ENCODE measurements at places on chromosomes 3 and 15.
A peak's percentile ranks its signal among the peaks of the same experiment; 100 is the strongest.

GRCh38 chr15:70342141-70342540 is 244.4 kb upstream of the TLE3 start:
- no peak for DNase-seq

DNA sequence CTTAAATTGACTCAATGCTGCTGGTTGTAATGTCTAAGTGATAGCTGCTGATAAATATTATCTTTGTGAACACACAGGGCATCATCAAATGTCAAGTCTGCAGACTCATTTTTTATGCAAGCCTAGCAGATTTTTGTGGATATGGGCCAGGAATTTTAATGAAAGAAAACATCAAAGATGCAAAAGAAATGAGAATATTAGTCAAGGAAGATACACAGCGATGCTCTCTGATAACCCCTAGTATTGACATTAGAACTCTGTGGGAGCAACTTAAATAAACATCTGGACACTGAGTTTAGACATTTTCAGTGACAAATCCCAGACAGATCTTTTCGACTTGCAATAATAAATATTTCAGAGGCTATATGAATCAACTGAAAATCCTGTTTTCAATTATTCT is 28.3 kb downstream of the POLR2M start:
- DNase-seq = no peak

GRCh38 chr3:134008630-134009156 is 21.0 kb downstream of the SLCO2A1 start:
- DNase-seq = no peak

DNA sequence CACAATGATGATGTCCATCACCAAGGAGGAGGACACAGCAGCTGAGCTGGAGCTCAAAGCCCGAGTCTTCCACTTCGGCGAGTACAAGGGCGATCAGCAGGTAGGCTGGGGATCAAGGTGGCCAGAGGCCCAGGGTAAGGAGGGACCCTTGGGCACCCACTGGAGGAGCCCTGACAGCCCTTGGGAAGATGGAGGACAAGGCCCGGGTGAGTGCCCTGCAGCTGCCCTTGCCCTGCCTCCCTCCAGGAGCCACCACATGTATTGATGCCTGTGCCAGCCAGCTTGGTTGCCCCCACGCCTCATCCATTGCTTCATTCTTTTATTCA is 38.4 kb downstream of the CFAP100 start:
- no peak for DNase-seq

DNA sequence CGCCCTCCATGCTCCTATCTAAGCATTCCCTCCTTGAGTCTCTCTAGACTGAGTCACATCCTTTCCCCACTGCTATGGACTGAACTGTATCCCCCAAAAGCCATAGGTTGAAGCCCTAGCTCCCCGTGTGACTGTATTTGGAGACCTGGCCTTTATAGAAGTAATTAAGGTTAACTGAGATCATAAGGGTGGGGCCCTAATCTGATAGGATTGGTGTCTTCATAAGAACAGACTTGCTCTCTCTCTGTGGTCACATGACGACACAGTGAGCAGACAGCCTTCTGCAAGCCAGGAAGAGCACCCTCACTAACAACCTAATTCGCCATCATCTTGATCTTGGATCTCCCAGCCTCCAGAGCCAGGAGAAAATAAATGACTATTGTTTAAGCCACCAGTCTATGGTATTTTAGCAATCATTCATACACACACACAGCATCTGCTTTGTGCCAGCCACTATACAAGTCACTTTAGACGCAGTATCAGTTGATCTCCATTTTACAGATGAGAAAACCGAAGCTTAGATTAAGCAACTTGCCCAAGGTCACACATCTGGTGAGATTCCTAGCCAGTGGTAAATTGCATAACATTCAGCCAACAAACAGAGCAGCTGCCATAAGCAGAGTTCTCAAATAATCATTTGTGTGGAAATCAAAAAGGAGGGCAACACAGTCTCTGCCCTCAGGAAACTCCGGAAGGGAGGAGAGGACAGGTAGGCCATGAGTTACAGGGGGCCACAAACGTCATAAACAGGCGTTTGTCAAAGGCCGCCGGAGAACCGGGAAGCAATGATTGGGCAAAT is 66.3 kb upstream of the HES1 start:
- DNase-seq = no peak

DNA sequence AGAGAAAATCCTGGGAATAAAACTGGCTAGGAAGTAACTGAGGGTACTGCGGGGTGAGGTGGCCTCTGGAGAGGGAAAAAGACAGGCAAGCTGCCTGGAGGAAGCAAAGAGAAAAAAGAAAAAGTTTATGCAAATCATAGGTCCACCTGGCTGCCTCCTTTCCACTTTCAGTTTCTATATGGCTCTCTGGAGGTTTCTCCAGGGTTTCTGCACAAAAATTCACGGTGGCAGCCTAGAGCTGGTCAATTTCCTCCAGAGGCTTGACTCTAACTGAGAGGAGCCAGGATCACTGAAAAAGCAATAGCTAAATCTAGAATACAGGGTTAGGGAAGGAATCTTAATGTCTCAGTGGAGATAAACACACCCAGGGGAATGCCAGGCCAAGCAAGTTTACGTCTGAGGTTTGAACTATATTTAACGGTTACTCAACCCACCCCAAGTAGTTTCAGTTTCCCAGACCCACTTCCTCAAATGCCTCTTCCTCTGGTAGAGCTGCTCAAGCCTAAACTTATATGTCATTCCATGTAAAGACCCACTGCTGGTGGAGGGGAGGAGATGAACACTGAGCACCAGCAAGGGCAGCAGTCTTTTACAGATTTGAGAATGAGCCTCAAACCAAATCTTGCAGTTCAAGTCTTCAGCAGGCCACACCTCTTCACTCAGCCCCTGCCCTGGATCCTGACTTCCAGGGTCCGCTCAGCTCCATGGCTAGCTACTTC is 5.7 kb downstream of the LYSMD2 start:
- DNase-seq = no peak

- DNase-seq = no peak
Measured at GRCh38 chr15:93819826-93820225, 411.5 kb upstream of the MCTP2 start.

DNA sequence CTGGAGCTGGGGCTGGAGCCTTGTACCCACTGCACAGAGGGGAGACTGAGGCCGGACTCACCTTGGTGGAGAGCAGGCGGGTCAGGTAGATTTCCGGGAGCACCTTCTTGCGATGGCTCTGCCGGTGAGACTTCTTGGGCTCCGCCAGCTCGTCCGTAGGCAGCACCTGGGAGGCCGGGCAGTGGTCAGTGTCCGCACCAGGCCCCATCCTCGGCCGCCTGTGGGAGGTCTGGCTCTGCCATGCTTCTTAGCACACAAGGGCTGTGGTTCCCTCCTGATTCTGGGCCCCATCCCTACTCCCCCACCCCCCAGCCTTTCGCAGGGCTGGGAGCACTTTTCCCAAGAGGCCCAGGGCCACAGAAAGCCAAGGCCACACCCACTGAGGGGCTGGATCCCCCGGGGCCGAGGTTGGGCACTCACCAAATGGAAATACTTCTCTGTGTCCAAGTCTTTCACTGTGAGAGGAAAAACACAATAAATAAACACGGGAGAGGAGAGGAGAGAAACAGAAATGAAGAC is 17.4 kb downstream of the H1-8 start:
- DNase-seq = no peak

- DNase-seq = peak; percentile 81
Measured at GRCh38 chr3:184380185-184380626, 352 bp downstream of the CHRD start.

DNA sequence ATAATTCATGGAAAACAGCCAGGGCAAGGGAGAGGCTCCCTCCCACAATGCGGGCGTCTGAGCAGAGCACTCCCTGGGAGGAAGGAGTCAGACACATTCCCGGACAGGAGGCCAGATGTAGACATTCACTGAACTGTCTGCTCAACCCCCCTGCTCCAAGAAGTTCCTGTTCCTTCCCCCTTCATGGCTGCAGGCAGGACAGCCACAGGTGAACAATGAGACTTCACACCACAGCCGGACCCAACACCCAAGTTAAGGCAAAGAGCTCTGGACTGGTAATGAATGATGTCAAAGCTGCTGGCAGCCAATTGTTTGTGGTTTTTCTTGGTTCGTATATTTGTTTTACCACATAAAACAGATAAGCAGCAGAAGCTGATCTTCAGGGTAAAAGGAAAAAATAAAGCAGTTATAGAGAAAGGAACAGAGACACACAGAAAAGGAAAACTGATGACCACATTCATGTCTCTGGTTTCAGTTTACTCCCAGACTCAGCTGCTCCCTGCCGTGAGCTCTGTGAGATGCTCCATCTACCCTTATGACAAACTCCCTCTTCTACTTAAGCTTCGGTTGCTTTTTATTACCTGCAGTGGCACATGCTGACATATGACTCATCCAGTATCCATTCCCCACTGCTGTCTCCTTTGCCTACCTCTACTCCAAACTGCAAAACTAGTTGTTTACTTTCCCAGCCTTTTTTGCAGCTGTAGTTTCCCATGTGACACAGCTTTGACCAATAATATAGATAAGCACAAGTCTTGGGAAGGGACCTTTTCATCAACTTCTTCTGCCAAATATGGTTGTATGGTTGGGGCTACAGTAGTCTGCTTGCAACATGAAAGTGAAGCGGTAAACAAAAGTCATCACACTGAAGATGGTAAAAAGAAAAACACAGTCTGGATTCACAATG is 33.1 kb downstream of the DZIP1L start:
- DNase-seq = no peak

DNA sequence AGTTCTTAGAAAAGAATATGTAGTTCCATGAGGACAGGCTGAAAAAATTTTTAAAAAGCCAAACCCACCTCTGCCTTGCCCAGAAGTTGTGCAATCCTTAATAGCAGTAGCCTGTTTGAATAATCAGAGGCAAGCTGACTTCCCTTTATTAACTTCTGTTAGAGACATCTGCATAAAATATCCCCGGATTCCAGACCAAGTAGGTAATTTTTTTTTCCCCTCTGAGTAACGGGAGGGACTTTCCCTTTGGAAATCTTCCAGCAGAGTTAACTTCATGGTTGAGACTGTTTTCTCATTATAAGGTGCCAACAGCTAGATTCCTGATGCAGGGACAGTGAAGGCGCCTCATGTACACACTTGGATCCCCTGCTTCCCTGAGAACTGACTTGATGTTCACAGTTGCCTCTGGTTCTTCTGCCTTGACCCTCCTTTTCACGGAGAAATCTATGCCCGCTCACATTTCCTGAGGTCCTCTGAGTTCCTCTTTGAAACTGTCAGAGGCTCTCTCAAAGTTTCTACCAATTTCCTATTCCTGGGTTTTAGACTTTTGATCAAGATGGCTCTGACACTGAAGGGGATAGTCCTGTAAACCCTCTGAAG is 227.6 kb upstream of the BHLHE40 start:
- DNase-seq = no peak

DNA sequence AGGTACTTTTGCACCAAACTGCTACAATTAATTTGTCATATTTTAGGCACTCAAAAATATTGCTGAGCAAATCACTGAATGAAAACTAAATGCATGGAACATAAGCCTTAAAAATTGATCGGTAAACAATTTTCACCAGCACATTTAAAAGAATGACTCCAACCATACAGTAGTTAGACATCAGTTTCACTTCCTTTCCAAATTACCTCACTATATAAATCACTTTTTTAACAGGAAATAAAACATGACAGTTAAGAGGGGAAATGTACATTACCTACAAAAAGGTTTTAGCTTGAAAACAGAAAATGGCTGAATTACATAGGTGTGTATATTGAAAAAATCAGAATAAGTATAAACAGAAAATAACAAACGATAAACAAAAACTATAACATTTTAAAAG is 108.4 kb downstream of the SERPINI1 start:
- no peak for DNase-seq

DNA sequence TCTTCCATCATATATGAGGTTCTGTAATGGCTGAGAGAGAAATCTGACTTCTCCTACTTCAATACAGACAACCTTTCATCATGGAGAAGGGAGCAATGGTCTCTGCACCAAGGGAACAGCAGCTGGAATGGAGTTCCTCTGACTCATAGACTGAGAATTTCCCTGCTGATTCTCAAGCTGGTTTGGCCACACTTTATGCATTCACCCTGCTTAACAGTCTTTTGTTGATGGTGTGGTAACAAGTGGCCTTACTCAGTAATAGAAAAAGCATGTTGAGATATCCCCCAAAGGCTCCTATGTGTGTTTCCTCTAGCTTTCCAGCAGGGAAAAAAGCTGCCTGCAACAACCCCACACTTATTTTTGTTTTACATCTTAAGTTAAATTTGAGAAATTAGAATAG is 138.1 kb downstream of the GREM1 start:
- no peak for DNase-seq

DNA sequence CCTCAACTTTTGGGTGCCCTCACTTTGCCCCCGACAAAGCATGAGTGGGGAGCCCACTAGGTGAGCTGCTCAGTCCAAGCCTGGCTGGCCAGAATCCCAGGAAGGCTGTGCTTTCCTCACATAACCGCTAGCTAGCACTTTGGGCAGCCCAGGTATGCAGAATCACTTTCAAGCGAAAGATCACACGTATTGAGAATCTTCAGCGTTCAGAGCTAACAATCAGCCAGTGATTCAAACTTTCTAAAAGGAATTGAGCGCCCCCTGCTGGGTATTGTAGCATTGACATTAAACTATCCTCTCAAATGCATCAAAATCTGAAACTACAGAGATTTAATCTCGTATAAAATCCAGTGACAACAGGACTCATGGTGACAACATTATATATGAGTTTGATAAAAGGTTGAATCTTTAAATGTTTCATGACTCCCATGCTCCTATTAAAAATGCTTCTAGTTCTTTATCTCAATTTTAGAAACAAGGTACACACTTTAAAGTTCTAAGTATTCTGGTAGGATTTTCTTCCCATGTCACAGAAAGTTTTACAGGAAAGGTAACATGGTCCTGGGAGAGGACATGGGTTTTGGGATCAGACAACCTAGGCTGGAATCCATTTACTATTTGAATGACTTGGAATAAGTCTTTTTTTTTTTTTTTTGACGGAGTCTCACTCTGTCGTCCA is 11.8 kb downstream of the ANAPC13 start:
- no peak for DNase-seq

DNA sequence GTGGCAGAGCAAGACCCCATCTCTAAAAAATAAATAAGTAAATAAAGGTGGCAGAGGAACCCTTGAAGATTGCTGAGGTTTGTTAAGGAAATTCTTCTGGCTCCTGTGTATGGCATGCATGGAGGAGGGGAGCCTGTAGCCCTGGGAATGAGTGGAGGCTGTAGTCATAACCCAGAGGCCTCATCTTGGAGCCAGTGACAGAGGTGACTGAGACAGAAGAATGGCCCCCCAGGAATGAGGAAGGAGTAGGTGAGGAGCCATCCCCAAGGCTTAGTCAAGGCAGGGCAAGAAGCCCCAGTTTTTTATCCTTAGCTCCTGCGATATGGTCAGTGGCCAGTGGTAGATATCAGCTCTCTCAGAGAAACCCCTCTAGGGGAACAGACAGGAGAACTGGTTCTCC is 46.5 kb downstream of the BSN start:
- DNase-seq = no peak
